ENCODE measurements at places on chromosomes 13 and 19.

DNA sequence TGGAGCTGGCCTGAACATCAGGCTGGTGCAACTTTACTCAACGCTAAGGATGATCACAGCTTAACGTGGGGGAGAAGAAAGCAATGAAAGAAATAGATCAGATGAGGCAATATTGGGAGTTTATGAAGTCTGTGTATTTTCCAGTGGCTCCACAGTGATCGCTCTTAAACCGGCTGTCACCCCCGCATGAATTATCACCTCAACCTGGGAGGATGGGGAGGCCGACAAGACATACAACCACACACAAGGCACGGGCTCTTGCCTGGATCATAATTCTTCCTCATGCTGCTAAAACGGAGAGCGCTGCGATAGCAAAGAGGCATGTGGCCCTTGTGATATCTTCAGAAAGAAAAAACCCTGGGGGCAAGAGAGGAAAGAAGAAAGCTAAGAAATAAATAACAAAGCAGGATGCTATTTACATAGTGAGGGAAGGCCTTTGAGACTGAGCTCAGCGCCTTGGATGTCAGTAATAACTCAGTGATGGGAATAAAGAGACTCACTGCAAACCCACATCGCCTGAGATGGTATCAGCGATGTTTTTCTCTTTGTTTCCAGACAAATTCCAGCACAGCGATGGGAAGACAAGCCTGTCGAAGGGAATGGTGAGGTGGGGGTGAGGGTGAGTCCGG is 19.1 kb upstream of the CHST8 start:
- no peak for DNase-seq

GRCh38 chr19:47309608-47310007 is at the start of gene C5AR1:
Gene C5AR1 (plus strand): TSS chr19:47309861. CDS start chr19:47309896, 35 bp downstream.
- DNase-seq: no peak

- DNase-seq: no peak
Measured at GRCh38 chr19:34975056-34975455, 11.0 kb upstream of the ZNF792 start.

DNA sequence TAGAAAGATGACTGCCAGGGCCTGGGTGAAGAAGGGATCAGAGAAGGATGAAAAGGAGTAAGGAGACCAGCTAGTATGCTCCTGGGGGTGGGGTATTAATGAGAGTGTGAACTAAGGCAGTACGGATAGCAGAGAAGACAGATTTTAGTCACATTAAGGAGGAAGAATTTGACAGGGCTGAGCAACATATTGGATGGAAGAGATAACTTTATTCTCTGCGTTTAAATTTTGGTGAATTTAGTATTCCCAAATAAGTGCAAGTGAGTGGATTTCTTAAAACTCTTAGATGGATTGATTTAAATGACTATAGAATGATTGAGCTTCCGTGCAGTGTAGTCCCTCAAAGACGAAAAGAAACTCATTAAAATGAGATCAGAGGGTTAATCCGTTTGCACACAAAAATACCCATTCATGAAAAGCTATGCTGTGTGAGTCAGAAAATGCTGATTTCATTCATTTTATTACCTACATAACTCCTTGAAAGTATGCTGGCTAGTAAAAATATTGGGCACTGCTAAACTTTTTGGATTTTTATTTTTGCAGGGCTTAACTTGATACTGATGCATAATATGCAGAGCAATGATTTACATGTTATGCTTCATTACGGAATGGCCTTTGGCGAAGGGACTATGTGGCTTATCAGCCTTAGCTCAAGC is 54.1 kb downstream of the WDFY2 start:
- DNase-seq: no peak

GRCh38 chr13:23980160-23980551 is 82.9 kb upstream of the C1QTNF9B start:
- DNase-seq: peak; percentile 93

DNA sequence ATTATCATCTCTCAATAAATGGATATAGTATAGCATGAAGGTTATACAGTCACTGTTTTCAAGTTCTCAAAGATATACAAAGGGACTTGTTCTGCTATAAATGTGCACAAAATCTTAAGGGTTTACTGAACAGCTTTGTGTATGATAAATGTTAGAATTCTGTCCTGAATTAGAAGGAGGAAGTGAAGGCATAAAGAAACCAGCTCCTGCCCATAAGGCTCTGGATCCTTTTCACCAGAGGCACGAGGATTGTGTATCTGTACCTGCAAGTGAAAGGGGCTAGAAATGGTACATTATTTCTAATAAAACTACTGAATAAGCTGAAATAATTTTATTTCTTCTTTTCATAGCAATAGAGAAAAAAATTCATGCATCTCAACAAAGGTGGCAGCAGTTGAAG is 32.4 kb downstream of the PHF11 start:
- DNase-seq: no peak

- no peak for DNase-seq
Measured at GRCh38 chr19:39083599-39083982, 577 bp upstream of the ACP7 start.

Data from effector memory CD8-positive, alpha-beta T cell (primary cell).